Stimulated activated CD8-positive, alpha-beta memory T cell treated with anti-CD3 and anti-CD28 coated beads, Interleukin-7, amount 100 ng/mL, for 48 hours (primary cell): ENCODE measurements at places on chromosomes 4 and X.

DNA sequence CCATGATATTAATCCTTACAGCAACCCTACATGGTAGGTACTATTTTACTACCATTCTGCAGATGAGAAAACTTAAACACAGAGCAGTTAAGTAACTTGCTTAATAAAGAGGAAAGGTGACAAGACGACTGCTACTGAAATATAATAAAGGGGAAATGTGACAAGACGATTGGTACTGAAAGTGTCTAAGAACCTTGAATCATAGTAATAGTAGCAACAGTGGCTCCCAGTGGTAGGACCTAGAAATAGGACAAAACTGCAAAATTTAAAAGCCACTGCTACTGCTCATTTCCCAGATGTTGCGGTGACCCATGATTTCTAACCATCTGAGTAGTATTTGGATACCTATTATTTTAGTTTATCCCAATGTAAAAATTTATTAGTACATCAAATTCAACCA is 89.5 kb downstream of the TASL start:
- DNase-seq, result no peak

GRCh38 chr4:58957711-58958110 is 1847.5 kb upstream of the IGFBP7 start:
- DNase-seq, result no peak

DNA sequence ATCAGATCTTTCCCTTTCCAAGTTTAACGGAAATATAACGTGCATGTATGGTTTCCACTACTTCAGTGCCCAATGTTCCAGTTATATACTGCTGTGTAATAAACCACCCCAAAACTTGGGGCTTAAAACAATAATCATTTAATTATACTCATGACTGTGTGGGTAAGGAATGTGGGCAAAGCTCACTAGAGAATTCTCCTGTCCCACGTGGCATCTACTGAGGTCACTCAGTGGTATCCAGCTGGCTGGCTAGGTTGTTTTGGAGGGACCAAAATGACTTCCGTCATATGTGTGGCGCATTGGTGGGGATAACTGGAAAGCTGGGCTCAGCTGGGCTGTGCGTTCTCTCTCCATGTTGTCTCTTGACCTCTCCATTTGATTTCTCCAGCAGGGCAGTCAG is 18.5 kb downstream of the ZCCHC18 start:
- DNase-seq, result no peak

DNA sequence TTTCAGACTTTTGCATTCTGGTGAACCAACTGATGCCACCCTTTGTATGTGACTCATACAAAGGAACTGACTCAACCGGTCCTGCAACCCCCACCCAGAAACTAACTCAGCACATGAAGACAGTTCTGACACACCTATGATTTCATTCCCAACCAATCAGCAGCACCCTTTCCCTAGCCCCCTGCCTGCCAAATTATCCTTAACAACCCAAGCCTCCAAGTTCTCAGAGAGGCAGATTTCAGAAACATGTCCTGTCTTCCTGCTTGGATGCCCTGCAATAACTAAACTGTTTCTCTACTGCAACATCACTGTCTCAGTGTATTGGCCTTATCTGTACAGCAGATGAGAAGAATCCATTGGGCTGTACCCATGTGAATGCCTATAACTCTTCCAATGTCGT is 284.7 kb downstream of the CAMK2D start:
- DNase-seq, result peak; percentile 30

DNA sequence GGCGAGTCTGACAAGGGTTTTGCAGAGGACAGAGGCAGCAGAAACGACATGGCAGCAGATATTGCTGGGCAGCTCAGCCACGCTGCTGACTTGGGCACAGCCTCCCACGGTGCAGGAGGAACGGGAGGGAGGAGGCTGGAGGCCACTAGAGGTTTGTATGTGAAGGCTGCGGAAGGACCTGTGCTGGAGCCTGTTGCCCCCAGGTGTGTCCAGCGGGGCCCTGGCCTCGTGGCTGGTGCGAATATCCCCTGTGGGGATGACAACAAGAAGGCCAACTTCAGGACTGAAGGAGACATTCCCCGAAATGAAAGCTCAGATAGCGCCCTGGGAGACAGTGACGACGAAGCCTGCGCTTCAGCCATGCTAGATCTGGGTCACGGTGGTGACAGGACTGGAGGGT is 100.2 kb downstream of the FNIP2 start:
- DNase-seq, result no peak

DNA sequence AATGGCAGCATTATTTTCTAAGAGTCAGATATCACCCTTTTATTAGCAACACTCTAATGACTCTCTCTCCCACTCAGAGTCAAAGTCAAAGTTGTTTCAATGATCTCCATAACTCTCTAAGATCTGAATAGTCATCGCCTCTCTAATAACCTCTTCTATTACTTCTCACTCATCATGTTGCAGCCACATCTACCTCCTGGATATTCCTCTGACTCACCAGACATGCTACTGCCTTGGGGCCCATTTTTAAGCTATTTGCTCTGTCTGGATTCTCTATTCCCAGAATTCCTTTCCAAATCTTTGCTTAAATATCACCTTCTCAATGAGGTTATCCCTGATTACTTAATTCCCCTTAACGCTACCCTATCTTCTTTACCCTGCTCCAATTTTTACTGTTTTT is 391.8 kb upstream of the MAGEB16 start:
- no peak for DNase-seq

DNA sequence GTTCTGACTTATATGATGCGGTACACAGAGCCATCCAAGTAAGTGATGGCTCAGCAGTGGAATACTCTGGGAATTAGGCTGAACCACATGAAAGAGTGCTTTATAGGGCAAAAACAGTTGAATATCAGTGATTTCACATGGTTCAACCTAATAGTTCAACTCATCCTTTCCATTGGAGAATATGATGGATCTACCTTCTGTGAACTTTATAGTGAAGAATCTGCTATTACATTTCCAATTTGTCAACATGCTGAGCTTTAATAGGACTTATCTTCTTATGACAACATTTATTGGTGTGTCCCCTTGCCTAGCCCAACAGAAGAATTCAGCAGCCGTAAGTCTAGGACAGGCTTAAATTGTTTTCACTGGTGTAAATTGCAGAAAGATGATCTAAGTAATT is 15.4 kb upstream of the AFP start:
- no peak for DNase-seq
